ENCODE measurements at places on chromosomes 7 and 10.

- DNase-seq = peak; percentile 57
Observed at GRCh38 chr7:1640376-1641172, 29.5 kb upstream of the ELFN1 start.

DNA sequence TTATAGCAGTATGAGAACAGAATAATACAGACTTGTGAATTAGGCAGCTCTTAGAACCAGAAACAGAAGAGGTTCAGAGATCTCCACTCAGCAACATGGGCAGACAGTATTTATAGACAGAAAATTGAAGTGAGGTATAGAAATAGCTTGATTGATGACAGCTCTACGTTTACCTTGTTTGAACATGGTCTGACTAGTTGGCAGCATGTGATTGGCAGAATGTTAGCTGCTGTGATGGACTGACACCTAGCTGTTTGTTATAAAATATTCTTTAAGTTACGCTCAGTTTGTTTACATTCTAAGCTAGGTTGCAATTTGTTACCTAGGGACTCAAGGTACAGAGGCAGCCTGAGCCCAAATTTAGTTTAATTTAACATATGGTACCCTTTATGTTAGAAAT is 73.7 kb upstream of the TMEM229A start:
- no peak for DNase-seq

DNA sequence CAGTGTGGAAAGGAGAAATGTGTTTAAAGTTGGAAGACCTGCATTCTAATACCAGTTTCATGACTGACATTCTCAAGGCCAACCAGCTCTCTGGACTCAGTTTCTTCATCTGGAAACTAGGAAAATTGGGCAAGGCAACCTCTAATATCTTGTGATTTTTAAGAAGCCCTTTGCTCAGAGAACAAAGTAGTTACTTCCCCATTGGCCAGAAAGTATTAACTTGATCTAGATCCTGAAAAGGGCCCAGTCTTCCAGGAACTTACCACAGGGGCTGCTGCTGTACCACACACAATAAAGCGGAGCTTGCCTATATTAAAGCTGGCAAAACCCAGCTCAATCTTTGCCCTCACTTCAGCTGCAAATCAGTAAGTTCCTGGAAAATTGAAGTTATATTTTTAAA is 155.6 kb upstream of the ADO start:
- DNase-seq = no peak

DNA sequence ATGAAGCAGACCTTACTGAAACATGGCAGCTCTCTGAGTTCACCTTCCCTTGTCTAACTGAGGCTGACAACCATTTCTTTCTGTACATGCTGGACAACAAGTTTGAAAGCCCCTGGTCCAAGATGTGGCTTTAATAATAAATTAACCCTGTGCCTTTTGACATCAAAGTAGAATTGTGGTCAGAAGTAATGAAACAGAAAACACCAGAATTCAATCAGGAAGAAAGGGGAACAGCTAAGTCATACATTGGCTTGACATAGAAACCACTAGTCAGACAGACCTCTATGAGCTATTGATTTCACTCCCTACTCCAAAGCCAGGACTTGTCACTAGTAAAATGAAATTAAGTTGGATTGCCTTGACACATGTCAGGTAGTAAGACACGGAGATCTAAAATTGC is 175.2 kb upstream of the ASAH2 start:
- DNase-seq = no peak

DNA sequence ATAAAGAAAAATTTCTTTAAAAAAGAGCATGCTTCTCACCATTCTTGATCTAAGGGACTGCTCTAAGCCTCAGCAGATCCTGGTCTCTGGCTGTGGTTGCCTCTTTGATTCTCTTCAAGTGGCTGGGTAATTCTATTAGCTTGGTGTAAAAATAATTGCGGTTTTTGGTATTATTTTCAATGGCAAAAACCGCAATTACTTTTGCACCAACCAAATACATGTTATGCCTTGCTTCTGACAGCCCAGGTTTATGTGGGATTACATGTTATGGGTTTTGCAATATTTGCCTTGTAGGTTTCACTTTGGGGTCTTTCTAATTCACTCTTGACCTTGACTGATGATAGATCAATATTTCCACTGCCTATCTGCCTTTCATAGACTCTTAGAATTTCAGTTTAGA is 20.0 kb upstream of the CREB5 start:
- DNase-seq = no peak

DNA sequence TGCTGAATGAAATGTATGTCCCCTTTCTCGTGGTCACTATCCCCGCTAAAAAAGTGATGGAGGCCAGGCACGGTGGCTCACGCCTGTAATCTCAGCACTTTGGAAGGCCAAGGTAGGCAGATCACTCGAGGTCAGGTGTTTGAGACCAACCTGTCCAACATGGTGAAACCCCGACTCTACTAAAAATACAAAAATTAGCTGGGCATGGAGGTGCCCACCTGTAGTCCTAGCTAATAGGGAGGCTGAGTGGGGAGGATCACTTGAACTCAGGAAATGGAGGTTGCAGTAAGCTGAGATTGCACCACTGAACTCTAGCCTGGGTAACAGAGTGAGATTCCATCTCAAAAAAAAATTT is 91.4 kb upstream of the MKLN1 start:
- DNase-seq = no peak

DNA sequence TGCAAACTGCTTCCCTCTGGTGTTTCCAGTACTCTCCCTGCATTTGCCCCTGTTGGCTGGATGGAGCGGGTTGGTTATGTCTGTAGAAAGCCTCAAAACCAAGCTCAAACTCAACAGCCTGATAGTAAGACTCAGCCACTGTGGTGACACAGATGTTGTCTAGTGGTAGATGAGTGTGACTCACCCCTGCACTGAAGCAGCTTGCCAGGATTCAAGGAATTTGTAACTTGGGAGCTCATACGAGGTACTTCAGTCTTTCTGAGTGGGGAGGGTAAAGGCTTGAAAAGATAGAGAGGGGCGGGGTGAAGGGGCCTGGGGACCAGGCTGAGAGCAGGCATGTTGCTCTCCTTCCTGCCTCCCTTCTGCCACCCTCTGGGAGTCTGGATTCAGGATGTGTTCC is 22.9 kb upstream of the AQP1 start:
- DNase-seq = no peak

GRCh38 chr7:50449501-50449880 is 659 bp downstream of the FIGNL1 start:
- DNase-seq = no peak

DNA sequence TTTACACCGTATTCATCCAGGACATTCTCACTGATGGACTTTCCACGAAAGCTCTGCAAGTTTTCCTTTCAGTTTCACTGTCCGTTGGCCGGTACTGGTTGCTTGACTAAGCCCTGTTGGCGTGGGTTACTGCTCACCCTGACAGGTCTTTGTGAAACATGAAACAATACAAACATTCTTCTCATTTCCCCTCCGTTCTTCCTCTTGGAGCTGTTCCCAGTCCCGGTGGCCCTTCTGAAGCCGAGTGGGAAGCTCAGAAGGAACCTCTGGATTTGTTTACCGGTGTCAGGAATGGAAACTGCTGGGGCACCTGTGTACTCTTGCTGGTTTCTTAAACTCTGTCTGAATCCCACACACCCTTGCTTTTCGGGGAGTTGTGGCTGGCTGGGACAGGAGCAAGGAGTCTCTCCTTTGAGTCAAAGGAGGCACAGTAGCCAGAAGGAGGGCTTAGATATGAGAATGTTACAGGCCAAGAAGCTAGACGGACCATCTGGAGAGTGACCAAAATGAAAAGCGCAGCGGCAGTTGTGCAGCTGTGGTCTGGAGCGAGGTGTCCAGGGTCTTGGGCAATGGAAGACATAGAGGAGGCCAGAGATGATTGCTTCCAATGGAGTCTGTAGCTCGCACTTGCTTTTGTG is 45.7 kb downstream of the LYZL2 start:
- no peak for DNase-seq

Data from NCI-H1930 (cell line).